Cardiac fibroblast (primary cell): ENCODE measurements at places on chromosomes 1 and 21.

DNA sequence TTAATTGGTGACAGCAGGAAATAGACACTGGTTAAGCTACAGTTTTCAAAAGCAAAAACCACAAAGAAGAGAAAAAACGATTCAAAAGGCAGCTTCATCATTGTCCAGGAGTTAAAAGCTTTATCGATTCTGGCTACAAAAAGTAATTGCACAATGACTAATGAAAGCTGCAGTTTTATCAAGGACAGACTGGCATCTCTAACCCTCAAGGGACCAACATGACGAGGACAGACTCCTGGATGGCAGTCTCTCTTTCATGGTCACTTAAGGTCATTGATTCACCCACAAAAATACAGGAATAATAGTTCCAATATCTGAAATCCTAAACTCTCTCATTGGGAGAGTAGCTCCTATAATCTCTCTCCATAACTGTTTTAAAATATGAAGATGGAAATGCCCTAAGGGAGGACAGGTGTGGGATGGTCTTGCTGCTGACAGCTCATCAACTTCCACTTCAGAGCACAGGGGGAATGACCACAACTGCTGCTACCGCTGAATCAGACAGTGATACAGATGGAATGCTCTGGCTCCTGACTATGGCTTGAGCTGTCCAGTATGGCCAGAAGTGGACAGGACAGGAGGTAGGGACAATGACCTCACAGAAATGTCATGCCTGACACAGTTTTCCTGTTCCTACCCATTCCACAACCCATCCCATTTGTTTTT lies 17.4 kb upstream of the CPLANE2 start:
- DNase-seq: peak; percentile 38

DNA sequence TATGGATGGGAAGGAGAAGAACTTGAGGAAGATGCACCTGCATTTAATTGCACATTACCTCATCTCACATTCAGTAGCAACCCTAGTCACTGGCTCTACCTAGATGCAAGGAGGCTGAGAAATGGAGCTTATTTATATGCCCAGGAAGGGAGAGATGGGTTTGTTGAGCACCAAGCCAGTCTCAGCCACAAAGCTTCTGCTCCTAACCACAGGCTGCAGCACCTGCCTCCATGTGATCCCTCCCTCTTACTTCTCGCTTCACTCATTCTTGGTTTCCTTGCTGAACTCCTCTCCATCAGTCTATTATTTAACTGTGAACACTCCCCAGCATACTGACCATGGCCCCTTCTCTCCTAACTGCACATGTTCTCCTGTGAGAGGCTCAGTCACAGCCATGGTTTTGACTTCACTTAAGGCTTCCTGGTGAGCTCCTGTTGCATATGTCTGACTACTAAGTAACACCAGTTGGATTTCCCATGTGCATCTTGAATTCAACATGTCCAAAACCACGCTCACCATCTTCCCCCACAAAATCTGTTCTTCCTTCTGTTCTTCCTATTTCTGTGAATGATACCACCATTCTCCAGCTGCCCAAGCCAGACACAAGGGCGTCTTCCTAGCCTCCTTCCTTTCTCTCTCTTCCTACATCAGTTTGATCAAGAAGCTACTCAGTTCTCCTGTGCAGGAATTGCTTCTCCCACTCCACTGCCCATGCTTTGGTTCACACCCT lies 139.8 kb downstream of the AK5 start:
- no peak for DNase-seq

- DNase-seq: peak; percentile 65
Measured at GRCh38 chr21:14259747-14260146, 43.8 kb downstream of the RBM11 start.

GRCh38 chr1:41576620-41577019 lies 92.1 kb upstream of the EDN2 start:
- no peak for DNase-seq

DNA sequence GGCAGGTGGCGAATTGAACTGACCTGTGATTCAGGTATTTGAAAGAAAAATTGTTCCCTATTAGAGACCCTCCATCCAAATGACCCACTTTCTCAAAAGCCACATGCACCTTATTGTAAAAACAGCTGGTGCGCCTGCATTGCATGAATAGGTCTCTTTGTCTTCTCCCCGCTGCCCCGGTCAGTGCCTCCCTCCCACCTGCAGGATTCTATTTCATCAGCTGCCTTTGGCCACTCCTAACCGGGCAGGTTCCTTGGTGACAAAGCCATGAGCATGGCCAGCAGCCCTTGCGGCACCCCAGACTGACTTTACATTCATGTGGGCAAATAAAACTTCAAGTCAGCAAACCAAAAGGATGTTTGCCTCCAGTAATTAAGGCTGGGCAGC lies 6.4 kb downstream of the TMPRSS3 start:
- no peak for DNase-seq

DNA sequence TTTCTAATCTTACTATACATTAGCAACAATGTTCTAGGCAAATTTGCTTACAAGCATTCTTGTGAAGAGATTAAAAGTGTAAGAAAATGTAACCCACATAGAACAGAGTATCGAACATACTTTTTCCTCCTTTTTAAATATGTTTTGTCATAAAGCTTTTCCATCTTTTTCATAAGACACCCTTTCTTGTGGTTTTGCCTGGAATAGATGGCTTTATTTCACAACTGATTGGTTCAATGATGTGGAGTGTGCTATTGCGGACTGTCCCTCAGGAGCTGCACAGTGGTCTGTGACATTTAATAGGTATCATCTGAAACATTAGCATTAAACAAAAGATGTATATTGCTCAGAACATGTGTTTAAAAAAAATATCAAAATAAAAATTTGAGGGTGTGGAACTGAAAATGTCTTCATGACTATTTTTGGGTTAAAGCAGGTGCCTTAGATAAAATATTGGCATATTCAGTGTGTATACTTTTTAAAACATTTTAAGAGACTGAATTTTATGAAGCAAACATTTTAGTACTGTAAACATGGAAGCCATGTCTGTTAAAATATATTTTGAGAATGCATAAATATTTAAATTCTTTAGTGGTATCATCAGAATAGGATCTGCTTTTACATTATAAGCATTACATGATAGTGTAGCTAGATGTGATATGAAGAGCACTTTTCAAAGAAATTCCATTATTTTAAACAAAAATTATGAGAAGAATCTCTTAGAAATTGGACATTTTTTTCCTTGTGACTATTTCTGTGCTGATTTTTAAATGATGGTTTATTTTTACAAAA lies 48.3 kb upstream of the C1orf146 start:
- no peak for DNase-seq

DNA sequence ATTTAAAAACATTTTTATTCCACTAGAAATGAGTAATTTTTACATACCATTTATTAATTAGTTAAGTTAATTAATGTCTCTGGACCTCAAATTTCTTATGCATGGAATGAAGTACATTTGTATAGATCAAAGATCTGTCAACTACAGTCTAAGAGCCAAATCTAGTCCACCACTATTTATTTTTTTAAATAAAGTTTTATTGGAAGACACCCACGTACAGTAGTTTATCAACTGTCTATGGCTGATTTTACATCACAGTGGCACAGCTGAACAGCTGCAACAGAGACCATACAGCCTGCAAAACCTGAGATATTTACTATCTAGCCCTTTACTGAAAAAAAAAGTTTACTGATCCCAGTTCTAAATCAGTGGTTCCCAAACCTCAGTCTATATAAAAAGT lies 188.6 kb upstream of the HP1BP3 start:
- DNase-seq: no peak

DNA sequence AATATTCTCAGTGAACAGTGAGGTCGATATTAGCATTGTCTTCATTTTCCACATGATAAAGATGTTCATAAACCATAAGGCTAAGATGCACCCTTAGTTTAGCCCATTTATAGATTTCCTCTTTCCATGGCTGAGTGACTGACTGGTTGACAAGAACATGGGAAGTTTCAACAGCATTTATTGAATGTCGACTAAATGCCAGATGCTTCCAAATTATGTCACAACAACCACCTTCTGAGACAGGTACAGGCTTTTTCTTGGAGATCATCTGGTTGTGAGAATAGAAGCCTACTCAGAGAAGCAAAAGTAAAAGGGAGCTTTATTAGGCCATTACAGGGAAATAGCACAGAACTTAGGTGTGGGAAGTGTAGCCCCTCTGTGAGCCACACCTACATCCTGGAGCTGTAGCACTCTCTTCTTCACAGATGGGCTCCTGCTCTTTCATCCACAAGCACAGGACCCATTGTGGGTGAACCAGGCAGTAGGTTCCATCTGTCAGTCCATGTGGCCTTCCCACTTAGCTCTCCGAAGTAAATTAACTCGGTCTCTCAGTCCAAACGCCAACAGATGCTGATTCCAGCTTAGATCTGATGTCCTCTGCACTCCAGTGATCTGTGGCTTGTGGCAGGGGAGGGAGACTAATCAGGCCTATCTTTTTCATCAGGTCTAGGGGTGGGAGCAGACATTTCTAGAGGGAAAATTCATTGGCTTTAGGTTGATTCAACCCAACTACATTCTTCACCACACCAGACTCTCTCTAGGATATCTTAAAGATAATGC lies 14.3 kb downstream of the ATP2B4 start:
- DNase-seq: no peak

DNA sequence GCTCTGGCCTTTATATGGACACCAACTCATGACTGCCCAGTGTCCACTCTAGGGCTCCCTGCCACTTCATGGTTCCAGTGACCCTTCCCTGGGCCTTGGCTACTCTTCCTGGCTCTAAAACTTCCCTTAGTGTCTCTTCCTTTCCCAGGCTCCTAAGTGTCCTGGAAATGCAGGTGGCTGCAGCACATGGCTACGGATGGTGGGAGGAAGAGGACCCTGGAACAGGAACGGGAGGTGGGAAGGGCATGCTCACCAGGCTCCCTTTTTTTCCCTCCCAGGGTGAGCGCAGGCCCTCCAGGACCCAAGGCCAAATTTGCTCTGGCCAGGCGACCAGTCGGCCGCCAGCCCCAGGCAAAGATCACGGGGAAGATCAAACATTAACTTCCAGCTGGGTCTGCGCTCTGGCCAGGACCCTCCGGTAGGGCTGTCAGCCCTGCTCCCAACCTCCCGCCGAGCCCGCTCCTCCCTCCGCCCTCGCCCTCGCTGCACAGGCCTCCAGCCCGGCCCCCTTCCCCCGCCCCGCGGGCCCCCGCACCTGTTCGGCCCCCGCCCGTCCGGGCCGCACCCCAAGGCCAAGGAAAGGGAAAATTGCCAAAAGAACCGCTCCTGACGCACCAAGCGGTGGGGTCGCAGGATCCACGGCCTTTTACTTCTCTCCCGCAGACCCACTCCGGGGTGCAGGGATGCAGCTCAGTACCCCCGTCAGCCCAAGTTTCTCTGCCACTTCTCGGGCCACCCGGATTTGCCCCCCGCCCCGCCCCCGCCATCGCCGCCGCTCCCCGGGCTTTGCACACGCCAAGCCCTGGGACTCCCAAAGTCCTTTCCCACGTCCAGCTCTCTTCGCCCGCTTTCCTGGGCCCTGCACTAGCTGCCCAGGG lies 894 bp downstream of the TCEA3 start:
- DNase-seq: no peak

GRCh38 chr1:74215229-74215628 lies 17.2 kb downstream of the FPGT start:
- no peak for DNase-seq

DNA sequence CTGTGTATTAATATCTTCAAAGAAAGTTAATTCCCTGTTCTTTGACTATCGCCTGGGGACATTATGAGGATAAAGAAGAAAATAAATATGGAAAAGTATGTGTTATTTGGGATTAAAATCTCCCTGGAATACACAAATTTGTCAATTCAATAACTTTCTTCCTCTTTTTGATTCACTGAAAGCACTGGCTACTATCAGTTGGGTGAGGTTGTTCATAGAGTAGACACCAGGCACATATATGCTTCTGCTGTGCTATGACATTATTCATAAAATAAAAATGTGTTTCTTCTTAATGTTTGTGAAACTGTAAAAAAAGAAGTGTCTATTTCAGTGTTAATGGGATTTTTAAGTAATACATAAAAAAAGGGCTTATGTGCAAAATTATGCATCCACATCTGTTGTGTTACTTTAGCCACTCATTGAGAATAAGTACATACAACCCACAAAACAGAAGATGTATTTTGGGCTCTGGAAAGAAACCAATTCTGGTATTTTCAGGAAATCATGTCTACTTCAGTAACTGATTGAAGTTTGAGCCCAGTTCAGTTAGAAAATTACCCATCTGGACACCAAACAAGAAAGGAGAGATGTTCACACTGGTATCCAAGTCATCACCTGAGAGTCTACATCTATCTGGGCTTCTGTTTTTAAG lies 169.4 kb downstream of the GABPA start:
- DNase-seq: no peak

- no peak for DNase-seq
Measured at GRCh38 chr1:20071416-20071815, 1.4 kb downstream of the PLA2G5 start.

DNA sequence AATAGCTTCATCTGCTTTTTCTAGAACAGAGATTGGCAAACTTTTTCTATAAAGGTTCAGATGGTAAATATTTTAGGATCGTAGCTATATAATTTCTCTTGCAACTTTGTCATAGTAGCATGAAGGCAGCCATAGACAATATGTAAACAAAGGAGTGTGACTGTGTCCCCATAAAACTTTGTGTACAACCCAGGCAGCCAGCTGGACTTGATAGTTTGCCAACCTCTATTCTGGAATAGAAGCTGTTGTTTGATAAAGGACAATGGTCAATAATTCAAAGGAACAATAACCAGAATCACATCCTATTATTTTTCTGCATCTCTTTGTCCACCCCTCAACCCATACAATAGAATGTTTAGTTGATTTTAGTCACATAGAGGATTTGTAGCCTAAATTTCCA lies 286.7 kb downstream of the LMX1A start:
- no peak for DNase-seq

DNA sequence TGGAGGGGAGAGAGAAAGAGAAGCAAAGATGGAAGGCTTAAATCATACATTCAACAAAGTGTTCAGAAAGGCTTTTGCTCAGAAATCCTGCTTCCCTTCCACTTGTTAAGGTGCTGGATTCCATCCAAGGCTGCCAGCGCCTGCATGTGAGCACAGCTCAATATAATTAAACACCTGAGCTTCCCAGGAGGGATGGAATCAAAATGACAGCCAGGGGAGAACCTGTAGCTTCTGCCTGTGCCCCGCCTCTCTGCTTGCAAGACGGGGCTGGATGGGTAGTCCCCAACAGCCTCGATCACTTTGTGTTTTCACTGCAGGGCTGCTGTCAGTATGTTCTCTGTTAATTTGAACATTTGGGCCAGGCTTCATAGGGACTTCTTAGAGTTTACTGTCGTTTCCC lies 225.7 kb downstream of the KCNH1 start:
- no peak for DNase-seq
